ENCODE measurements at places on chromosomes 1 and 21. TPM values are rescaled to one million over a fixed set of nuclear protein-coding genes. Genes with fewer than 3 reads are reported as not detected.

PHF13 gene
- total RNA-seq = 1.5 TPM

ATP6V1G3 gene
- not detected for total RNA-seq

GJA9 gene
- total RNA-seq = not detected

DNA sequence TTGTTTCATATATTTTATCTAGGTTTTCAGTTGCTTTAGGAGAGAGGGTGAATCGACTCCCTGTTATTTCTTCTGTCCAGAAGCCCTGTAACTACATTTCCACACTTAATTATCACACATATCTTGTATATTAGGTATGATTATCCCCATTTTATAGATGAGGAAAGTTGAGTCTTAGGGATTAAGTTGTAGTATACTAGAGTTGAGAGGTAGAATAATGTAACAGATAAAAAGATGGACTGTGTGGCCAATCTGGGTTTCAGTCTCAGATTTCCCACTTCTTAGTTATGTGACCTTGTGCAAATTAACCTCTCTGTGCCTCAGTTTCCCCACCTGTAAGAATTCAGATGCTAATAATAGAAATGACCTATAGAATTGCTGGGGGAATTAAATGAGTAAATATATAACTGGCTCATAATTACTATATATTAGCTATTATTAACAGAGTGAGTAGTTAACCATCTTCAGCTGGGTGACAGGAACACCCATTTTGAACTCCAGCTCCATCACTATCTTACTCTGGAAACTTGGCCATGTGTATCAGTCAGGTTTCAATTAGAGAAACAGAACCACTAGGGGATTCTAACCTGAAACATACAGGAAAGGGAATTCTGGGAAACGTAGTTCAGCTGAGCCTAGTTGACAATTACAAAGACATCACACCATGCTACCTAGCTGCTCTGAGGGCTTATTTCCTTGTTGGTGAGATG lies 20.4 kb upstream of the FOXO6 start:
- DNase-seq = no peak

DNA sequence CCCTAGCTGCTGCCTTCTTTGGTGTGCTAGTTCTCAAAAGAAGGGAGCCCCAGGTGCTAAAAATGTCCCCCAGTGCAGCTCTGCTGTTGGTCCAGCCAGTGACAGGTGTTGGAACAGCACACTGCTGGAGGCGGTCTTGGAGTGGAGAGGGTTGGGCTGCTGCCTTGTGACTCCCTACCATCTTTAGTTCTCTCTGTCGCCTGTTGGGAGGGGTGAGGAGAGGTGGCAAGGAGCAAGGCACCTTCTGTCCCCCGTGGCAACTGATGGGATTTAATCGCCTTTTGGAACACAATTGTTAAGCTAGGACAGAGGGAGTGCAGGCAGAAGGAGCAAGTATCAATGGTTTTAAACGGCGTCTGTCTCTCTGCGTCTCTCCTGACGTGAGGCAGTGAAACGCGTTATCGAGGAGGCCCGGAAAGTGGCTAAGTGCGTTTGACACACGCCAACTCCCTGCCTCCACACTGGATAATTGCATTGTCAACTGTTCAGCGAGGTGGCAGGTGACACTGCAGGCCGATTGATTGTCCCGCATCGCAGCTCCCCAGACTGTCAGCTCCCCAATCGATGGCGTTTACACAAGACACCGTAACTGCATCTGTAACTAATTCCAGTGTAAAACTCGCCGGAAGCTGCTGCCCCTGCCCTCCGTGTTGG lies 34.0 kb downstream of the TMEM53 start:
- DNase-seq = no peak

DNA sequence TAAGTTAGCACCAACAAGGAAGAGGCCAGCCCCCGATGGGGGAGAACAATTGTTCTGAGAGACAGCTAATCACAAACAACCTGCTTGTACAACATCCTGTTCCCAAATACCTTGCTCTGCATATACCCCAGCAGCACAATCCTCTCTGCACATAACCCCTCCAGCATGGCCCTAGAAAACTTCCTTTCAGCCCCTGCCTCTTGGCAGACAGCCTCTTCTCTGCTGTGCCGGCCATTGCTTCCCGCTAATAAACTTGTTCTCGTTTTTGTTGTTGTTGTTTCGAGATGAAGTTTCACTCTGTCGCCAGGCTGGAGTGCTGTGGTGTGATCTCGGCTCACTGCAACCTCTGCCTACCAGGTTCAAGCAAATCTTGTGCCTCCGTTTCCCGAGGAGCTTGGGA lies 392.7 kb downstream of the SMYD3 start:
- DNase-seq = no peak

DENND2C gene
- 5.4 TPM for total RNA-seq

PDPN gene
- 8.5 TPM for total RNA-seq

DNA sequence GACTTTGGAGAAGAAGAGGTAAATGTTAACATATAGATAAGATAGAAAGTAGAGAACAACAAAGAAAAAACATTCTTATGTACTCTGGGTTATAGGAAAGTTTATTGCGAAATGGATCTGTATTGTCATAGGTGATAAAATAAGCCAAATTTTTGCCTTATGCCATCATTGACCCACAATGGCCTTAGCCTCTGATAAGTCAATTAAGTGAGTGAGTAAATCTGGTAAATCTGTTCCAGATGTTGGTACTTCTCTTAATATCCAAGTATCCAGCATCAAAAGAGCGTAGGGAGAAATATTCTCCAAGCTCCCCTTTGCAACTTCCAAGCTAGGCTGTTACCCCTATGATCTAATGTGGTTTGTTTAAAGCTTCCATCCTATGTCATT lies 38.3 kb upstream of the CLCA4 start:
- no peak for DNase-seq

NASP gene
- 49.1 TPM for total RNA-seq

SMIM1 gene
- total RNA-seq = not detected

- no peak for DNase-seq
These were observed 415.4 kb downstream of the TTLL7 start for GRCh38 chr1:83583351-83584014.

RAB3B gene
- total RNA-seq = not detected

FNDC5 gene
- 8.9 TPM for total RNA-seq

- DNase-seq = no peak
These were observed 101.9 kb upstream of the ADAMTS5 start for GRCh38 chr21:27068811-27069210.

OXCT2 gene
- not detected for total RNA-seq

APOBEC4 gene
- total RNA-seq = not detected

DNA sequence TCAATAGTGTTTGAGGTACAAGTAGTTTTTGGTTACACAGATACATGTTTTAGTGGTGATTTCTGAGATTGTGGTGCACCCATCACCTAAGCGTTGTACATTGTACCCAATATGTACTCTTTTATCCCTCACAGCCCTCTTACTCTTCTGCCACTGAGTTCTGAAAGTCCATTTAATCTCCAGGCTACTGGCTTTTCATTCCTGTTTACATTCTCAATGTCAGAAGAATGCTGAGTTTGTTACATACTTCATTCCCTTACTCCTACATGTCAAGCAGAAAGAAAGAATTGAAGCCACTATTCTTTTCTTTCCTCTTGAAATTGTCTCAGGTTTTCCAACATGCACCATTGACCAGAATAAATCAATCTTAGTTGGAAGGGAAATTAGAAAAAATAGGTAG lies 1565.9 kb downstream of the PLA2G4A start:
- DNase-seq = no peak

DNMT3L gene
- not detected for total RNA-seq

- DNase-seq = no peak
These were observed 102.0 kb downstream of the DIRAS3 start for GRCh38 chr1:67948151-67949080.

GRCh38 chr1:26536081-26536480 lies 6.5 kb downstream of the RPS6KA1 start:
- DNase-seq = no peak

DNA sequence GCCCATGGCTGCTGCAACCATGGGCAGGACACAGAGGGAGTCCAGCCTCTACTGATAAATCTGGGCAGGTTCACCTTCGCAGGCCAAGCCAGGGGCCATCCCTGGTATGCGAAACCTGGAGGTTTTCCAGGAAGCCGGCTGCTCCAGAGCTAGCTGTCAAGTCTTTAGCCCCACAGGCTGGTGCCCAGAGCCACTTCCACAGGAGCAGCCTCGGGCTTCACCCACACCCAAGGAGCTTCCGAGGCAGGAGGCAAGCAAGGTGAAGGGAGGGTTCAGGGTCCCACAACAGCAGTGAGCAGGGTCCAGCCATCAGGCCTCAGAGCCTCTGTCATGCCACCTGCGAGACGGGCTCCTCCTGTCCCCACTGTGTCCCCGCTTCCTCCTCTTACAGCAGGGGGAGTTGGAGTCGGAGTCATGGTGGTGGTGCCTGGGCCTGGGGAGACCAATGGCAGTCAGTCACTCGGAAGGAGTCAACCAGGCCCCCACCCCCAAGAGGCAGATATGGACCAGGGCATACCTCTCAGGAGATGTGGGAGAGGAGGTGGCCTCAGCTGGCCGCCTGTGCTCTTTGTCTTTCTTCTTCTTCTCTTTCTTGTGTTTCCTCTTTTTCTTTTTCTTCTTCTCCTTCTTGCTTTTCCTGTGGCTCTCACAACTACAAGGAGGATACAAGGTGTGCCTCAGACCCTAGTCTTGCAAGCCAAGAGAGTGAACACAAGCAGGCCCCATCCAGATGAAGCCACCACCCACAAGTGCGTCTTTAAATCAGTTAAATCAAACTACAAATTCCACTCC lies 2.1 kb downstream of the C1orf35 start:
- DNase-seq = no peak

CCT8 gene
- 36.7 TPM for total RNA-seq

HSD3B2 gene
- 9.9 TPM for total RNA-seq

DNA sequence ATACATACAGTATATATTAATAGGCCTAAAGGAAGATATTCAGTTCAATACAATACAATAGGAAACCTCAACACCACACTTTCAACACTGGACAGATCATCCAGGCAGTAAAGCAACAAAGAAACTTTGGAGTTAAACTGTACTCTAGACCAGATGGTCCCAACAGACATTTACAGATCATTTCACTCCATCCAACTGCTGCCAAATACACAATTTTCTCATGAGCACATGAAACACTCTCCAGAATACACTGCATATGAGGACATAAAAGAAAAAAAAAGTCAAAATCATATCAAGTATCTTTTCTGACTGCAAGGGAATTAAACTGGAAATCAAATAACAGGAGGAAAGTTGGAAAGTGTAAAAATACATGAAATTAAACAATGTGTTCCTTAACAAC lies 607.5 kb upstream of the BRINP3 start:
- DNase-seq = no peak

APCS gene
- not detected for total RNA-seq

ARTN gene
- not detected for total RNA-seq

GRCh38 chr21:36704281-36704957 lies 5.5 kb downstream of the SIM2 start:
- no peak for DNase-seq

DNA sequence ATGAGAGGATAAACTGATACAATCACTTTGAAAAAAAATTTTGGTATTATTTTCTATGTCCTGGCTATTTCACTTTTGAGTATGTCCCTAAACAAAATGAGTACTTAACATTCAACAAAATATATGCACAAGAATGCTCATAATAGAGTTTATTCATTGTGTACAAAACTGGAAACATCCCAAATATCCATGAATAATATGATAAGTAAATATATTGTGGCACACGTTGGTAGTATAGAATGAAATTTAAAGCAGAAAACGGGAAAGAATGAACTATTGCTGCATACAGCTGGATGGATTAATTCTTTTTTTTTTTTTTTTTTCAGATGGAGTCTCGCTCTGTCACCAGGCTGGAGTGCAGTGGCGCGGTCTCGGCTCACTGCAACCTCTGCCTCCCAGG lies 725.2 kb downstream of the LTN1 start:
- DNase-seq = no peak

GRCh38 chr1:229669333-229669732 lies 43.3 kb downstream of the URB2 start:
- DNase-seq = no peak

DNA sequence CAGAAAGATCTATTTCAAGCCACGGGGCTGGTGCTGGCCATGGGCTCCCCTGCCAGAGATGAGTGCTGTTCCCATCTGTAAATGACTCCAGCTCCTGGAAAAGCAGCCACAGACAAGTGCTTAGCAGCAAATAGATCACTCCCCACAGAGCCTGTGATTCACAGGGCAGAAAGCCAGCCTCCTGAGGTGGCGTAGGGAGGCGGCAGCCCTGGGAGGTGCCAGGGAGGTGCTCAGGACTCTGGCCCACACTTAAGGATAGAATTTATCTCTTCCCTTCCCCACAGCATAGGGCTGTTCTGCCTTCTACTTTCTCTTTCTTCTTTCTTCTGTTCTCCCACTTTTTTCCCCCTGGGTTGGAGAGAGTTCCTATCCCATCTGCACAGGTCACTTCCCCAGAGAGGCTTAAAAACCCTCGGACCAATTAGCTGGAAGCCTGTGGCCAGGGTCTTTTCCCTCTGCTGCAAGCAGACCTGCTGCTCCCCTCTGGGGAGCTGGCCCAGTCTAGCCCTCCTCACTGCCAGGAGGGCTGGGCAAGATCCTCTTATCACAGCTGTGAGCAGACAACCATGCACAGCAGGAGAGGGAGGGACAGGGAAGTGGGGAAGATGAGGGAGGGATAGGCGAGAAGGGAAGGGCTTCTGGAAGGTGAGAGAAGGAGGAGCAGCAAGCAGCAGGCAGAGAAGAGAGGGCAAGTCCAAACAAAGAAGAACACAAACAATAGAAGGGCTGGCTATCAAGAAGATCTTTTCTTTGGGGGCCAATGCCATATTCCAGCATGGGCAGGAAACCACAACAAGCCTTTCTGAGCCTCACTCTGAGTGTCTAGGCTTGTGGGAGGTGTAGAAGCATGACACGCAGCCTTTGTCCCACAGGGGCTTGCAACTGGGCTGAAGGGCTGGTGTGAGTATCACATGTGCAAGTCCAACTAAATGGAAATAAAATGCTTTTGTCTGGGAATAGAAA lies 41.0 kb downstream of the KCND3 start:
- DNase-seq = no peak

DNA sequence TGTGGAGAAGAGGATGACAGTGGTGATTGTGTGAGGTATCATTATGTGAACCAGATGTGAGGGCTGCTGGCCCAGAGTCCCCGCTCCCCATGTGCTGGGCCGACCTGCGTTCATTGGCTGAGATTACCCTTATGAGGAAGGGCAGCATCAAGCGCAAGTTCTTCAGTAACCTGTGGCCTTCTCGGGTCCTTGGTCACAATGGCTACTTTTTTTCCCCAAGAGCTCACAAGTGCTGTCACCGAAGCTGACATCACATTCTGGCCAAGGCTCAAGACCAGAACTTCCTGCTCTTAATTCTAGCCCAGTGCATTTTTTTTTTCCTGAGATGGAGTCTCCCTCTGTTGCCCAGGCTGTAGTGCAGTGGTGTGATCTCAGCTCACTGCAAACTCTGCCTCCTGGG lies 262.9 kb downstream of the RHOU start:
- no peak for DNase-seq
